Fibroblast of skin of scalp (primary cell): ENCODE measurements at places on chromosomes 5 and 9.

DNA sequence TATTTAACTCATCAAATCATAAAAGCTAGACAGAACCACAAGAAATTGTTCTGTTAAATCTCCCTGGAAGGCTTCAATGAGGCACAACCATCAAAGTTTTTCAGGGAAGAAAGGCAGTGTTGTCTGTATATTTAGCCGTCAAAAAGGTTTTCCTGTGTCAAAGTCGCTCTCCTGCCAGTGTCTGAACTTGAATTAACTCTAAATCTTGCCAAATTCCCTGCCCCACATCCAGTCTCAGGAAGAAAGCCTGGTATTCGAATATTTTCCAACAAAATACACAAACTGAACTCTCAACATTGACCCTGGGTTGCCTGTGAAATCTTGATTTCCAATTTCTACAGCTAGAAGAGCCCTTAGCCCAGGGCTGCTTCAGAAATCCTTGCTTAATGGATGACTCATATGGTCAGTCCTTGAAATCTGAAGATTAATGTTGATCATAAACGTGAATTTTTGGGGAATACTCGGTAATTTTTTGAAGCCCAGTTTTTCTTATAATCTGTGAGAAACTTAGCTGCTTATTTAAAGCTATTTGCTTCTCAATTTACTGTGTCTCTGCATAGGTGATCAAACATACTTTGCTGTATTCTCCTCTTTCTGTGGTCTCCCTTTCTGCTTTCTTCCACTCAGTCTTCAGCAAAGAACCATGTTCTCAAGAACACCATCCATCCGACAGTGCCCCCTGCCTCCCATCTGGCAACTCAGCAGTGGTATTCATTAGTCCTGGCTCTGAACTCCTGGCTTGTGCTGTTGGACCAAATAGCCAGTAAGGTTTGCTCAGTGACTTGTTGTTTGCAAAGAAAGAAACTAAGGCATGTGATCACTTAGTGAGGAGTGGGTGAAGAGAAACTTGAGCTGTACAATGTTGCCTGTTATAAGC is 58.9 kb downstream of the NREP start:
- no peak for DNase-seq

GRCh38 chr9:86534572-86535258 is 180.5 kb upstream of the TUT7 start:
- peak; percentile 94 for DNase-seq

DNA sequence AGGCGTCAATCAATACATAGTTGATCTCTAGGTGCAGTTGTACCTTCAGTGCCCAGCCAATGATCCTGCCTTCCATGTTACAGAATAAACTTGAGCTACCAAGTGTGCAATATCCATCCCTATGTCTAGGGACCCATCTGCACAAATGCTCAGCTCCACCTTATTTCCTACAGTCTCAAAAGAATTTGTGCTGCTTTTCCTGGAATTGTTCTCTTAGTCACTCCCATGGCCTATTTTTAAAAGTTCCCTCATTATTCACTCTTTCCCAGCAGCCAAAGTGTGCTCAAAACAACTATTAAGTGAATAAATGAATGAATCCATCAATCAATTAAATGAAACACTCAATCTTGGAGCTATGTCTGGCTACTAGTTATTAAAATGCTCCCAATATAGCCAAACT is 14.7 kb downstream of the LIX1 start:
- DNase-seq = no peak

- DNase-seq = no peak
Measured at GRCh38 chr5:166979307-166979895, 1312.0 kb upstream of the WWC1 start.

- no peak for DNase-seq
Measured at GRCh38 chr5:134459010-134459403, 47.3 kb upstream of the CDKN2AIPNL start.

- DNase-seq = no peak
Measured at GRCh38 chr5:42586625-42587024, 163.4 kb downstream of the GHR start.
